ENCODE measurements at places on chromosomes 6 and 20.

DNA sequence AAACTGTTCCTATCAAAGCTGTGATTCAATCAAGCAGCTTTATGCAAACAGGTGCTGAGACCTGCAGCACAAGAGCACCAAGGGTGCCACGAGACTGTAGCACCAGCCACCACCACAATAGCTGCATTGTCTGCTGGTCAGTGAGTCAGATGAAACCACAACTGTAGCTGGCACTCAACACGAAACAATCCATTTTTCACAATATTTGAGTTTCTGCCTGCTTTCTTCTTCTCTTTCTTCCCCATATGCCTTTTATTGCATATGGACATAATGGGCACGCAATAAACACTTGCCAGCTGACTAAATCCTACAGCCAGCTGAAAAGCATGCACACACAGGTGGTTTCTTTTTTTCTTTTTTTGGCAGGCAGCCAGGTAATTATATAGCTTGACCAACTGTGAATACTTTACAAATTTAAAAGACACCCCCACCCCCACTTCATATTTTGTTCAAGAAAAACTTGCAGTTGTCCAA, 16.6 kb downstream of the SLC2A12 start:
- no peak for DNase-seq

- no peak for DNase-seq
These were observed 3.6 kb upstream of the CEBPB start for GRCh38 chr20:50186987-50187402.

GRCh38 chr6:142953373-142954273, 8.6 kb upstream of the HIVEP2 start:
- DNase-seq: no peak

- DNase-seq: no peak
These were observed 165.2 kb downstream of the CLIC5 start for GRCh38 chr6:45850378-45851033.

DNA sequence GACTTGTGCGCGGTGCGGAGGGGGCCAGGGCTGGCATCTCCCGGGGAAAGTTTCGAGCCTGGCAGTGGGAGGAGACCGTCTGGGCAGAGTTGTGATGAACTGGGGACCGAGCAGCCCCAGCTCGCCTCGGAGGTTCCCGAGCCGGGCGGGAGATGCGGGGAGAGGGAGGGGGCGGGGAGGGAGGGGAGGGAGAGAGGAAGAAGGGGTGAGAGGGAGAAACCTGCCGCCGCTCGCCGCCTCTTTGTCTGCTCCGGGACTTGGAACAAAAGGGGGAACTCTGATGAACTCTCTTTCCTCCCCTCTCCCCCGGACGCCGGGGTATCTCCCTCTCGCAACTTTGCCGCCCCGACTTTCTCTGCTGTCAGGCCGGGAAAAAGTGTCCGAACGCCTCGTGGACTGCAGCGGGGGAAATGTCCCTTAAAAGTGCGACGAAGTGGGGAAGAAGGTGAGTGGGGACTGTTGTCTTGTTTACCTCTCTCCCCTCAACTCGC, 72.7 kb downstream of the SOX4 start:
- DNase-seq: no peak

DNA sequence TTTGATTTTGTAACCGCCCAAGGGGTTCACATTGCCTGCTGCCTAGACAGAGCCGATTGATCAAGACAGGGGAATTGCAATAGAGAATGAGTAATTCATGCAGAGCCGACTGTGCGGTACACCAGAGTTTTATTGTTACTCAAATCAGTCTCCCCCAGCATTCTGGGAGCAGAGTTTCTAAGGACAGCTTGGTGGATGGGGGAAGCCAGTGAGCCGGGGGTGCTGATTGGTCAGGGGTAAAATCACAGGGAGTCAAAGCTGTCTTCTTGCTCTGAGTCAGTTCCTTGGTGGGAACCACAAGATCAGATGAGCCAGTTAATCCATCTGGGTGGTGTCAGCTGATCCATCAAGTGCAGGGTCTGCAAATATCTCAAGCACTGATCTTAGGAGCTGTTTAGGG, 60.0 kb upstream of the EZR start:
- no peak for DNase-seq

GRCh38 chr20:56430461-56430860, 18.4 kb downstream of the CASS4 start:
- DNase-seq: no peak

GRCh38 chr20:25399037-25399430, 8.4 kb upstream of the ABHD12 start:
- DNase-seq: no peak

DNA sequence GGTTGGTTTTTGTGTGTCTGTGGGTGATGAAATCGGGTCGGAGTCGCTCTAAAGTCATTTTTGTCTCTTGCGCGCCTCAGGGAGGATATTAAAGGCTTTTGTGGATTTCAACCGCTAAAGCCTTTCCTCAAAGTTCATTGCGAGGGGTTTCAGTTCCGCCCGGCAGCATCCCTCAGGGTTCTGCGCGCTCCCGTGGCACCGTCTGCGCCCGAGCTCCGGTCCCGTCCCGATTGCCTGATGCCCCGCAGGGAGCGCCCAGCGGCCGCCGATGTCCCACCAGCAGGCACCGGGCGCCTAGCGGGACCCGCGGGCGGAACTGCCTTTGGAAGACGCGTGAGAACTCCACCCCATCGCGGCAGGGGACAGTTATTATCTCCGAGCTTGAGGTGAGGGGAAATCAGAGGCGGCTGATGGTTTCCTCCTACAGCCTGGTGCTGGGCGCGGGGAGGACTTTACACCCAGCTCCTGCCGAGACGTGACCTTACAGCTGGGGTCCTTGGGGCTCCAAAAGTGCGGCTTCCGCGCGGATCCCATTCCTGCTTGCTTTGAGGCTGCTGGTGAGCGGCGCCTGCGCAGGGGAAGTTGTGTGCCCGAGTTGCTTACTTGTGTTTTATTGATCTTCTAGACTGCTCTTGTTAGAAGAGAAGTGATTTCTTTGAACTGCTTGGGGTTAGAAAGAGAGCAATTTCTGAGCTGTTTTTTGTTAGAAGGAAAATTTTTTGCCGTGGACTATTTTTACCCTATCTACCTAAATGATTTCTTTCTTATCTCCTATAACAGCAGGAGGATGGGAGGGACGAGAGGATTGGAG, 27.1 kb downstream of the ULBP1 start:
- no peak for DNase-seq

DNA sequence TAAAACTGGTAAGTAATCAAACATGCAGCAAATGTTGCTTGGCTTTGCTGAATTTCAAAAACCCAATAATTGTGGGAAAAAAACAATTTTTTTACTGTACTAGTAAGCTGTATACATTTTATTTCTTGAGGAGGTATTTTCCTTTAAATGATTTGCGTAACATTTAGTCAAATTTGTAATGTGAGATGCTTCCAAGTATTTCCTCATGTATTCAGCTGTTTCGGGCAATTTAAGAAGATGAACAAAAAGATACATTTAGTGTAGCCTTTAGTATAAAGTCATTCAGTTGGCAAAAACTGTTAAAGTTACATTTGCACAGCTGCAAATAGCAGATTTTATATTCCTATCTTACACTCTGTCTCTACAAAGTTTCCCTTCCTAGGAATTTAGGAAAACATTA, 186.1 kb upstream of the SCGN start:
- no peak for DNase-seq

DNA sequence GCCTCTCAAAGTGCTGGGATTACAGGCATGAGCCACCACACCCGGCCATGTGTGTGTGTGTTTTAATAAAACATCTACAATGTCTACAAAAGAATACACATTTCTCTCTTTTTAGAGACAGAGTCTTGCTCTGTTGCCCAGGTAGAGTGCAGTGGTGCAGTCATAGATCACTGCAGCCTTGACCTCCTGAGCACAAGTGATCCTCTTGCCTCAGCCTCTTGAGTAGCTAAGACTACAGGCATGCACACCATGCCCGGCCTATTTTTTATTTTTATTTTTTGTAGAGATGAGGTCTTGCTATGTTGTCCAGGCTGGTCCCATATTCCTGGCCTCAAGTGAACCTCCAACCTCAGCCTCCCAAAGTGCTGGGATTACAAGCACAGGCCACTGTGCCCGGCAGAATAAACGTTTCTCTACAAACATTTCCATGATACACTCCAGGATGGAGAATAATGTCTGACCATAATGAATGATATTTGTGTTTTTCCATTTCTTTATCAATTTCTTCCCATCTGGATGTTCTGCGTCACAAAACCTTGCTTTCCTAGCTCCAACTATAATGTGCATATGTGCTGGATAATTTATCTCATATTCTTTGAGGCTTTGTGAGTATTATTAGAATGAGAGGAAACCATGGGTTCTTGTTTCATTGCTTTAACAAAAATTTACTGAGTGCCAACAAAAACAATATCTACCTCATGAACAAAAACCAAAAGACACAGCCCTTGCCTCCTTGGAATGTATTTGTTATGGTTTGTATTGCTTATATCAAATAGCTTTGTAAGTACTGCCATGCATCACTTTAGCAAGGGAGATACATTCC, 28.6 kb upstream of the CCN2 start:
- no peak for DNase-seq

DNA sequence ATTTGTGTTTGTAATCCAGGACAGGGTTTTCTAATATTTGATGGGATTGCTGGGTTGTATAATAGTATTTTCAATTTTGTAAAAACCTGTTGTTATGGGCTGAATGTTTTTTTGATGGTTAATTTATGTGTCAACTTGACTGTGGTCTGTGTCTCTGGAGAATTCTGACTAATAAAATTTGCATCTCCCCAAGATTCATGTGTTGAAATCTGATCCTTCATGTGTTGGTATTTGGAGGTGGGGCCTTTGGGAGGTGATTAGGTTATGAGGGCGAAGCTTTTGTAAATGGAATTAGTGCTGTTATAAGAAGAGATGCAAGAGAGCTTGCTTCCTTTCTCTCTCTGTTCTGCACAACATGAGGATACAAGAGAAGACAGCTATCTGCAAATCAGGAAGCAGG, 48.7 kb upstream of the SAMD5 start:
- DNase-seq: no peak

DNA sequence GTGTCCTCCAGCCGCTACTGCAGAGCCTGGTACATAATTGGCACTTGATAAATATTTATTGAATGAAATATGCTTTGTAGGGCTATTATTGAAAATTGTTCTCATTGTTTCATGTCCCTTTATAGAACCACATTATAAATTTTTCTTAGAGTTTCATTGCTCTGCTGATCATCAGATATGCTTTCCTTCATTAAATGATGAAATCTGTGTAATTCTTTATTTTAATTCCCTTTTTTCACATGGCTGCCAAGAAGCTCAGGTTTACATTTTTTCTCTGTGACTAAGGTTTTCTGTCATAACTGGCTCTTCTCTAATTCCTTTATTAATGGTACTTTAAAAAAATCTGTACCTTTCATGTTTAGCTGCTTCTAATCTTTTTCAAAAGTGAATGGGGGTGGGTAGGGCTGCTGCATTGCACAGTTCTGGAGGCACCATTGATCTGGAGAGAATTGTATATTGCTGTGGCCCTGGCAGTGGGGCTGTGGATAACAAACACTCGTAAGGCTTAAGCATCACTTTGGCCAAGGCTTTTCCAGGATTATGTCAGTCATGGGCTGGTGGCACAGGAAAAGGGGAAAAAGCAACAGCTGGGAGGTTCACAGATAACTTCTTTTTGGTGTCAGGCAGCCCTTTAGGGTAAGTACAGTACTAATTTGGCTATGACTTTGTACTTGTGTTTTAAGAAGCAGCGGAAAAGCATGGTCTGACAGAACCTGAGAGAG, 43.8 kb downstream of the ARFGEF2 start:
- no peak for DNase-seq

Measured in stimulated activated CD4-positive, alpha-beta T cell treated with anti-CD3 and anti-CD28 coated beads, Interleukin-2, amount 100 ng/mL, for 4 hours (primary cell).